Hematopoietic multipotent progenitor cell treated with erythropoietin and hydrocortisone succinate and interleukin-3 and kit ligand, for 8 days (in vitro differentiated cells): ENCODE measurements at places on chromosomes 5 and 9.

GRCh38 chr5:115351356-115352195 is 55.1 kb upstream of the CCDC112 start:
- DNase-seq, result no peak

- DNase-seq, result no peak
These were observed 27.3 kb upstream of the COL5A1 start for GRCh38 chr9:134614256-134614655.

- DNase-seq, result no peak
These were observed 58.6 kb upstream of the LMNB1 start for GRCh38 chr5:126718236-126718868.

DNA sequence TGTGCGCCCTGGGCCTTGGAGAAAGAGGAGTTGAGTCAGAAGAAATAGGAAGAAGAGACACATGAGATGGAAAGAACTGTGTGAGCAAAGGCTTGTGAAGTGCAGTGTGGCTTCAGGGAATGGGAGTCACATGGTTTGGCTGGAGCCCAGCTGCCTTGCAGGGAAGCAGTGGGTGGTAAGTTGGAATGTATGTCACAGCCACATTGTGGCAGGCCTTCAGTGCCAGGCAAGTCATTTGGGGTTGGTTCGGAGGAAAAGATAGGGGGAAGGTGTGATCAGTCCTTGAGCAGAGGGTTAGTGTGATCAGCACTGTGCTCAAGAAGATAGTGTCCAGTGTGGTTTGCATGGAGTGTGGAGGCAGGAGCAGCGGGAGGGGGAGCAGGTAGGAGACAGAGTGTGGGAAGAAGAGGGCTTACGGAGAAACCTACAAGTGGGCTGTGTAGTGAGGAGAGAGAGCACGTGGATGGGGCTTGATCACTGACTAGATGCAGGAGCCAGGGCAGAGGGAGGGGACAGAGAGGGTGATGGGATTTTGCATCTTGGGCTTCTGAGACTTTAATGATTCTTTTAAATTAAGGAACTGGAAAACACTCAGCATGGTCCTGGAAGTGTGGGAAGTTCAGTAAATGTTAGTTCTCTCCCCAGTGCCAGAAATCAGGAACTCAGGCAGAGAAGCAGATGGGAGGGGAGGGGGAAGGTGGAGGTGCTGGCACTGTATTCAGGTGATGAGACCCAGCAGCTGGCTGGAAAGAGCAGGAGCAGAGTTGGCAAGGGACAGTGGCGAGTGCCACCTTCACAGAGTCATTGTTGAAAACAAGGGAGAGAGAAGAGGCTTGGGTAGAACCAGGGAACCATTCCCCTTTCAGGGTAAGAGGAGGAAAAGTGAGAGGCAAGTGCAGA is 46.6 kb downstream of the ARHGAP26 start:
- peak; percentile 75 for DNase-seq

GRCh38 chr5:143311428-143311827 is 92.1 kb downstream of the NR3C1 start:
- DNase-seq, result no peak

- DNase-seq, result no peak
These were observed 296.9 kb downstream of the ADAMTS6 start for GRCh38 chr5:65184780-65185179.

- no peak for DNase-seq
These were observed 32.2 kb downstream of the CWC27 start for GRCh38 chr5:64800926-64801325.

GRCh38 chr9:982394-983230 is 6.2 kb downstream of the DMRT3 start:
- no peak for DNase-seq
